CD4-positive, alpha-beta T cell treated with Interleukin-4 for 4 hours (primary cell): ENCODE measurements at places on chromosomes 11 and 22.
A peak's percentile ranks its signal among the peaks of the same experiment; 100 is the strongest.

- DNase-seq: no peak
Measured at GRCh38 chr11:116823031-116823843, at the start of gene APOA4. Gene APOA4, minus strand, starts transcription at chr11:116823304. Its CDS starts 113 bp downstream, at chr11:116823191.

- DNase-seq: no peak
Measured at GRCh38 chr22:38246046-38246658, 26.7 kb downstream of the TMEM184B start.

DNA sequence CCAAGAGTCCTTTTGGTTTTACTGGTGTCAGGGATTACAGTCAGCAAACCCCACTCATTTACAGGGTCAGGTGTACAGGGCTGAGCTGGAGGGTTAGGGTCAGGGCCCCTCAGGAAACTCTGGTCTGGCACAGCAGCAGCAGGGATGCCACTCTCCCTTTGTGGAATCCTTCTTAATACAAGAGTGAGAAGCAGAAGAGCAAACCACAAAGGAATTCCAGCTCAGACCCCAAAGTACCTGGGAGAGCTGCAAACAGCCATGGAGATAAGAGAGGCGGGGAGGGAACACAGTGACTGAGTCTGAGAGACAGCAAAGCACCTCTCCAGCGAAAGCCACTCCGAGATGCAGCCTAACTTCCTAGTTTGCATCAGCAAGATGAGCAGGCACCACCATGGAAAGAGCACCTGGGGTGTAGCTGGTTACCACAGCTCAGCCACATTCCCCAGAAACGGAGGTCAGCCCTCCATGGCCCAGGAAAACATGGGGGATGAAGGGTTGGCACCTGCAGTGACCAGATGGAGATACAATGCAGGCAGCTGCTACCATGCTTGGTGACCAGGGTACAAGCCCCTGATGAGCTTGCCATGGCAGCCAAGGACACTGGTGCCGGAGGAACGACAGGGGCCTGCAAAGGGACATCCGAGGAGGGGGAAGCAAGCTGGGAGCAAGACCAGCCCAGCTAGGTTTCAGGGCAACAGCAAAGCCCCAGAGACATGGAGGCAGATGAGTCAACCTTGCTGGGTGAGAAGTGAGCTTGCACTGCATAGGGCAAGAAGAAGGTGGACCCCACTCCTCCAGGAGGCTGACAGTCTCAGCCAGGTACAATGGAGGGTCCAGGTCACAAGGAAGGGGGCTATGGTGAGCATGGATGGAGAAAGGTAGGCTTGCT lies 3.9 kb downstream of the BET1L start:
- no peak for DNase-seq

DNA sequence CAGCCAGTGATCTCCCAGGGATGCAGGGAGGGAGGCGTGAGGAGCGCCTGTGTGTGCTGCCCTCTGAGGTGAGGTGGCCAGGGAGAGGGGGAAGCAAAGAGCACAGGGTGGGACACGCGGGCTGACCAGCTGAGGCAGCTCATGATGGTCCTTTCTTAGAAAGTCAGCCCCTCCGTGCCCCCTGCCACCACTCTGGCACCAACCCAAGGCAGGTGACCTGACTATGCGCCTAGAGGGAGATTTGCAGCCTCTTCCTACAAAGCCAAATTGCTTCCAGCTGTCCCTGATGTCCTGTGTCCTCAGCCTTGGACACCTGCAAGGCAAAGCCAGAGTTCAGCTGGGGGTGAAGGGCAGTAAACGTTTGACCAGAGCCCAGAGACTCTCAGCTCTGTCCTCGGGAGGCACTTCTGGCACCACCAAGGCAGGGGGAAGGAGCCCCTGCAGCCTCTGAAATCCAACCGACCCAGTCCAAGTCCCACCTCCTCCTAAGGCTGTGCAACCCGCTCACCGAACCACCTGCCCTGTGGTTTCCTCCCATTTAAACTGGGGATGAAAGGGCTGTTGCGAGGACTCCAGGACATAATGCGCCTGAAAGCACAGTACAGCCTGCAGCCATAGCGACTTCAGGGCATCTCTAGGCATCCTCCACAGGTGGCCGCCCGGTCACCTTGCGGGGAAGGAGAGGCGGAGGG lies 26.8 kb downstream of the CD5 start:
- DNase-seq: no peak

DNA sequence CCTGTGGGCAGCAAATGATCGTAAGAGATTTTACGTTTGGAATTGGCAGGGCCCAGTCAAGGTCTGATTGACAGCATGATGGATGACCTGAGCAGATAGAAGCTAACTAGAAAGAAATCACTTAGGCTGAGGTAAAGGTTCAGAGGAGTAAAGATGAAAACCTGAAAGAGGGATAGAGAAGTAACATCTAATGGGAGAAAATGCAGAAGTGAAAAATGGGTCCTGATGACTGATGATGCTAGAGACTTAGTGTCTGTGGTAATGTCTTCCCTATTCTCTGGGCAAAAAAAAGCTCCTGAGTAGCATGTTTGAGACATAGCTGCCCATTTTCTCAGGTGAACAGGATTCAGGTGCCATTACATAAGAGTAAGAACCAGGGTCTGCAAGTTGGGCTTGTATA lies 628.8 kb upstream of the ANO5 start:
- no peak for DNase-seq

DNA sequence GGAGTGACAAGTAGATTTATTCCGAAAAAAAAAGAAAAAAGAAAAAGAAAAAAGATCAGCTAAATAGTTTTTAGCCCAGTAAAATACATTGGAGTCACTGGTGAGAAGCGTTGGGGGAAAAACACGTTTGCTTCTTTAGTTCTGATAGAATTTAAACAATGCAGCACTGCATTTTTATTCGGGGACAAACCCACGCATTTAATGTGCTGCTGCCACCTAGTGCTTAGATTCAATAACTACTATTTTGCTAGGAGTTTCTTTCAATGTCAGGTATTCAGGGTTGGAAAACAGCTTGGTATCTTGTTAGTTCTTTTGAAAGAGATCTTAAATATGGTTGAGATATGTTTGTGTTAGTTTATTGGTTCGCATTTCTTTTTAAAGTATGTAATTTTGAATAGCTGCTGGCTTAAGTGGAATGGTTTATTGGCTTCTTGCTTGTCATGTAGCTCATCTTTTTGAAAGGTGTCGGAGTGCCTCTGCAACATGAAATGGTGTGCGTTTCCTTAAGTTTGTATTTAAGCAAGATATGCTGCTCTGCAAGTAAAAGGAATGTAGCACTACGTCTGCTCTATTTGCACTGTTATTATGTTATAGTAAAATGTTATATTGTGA lies 41.9 kb downstream of the SVIP start:
- peak; percentile 44 for DNase-seq

- no peak for DNase-seq
Measured at GRCh38 chr11:8016440-8016839, 29.3 kb downstream of the EIF3F start.

DNA sequence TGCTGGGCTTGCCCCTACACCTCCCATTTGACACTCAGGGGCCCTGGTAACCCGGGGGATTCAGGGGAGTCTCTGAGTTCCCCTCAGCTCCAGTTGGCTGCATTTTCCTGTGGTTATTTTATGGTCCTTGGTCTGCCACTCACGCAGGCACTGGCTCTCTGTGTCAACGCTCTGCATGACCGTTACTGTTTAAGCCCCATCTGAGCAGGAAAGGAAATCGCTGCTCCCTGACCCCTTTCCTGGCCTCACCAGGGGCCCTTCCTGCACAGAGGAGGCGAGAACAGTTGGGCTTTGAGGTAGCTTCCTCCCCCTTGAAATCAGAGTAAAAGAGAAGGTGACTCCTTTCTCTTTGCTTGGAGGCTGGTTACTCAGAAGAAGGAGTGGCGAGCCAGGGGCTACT lies 2.4 kb downstream of the C1QTNF4 start:
- DNase-seq: no peak

- no peak for DNase-seq
Measured at GRCh38 chr11:133842730-133843129, 2.6 kb downstream of the SPATA19 start.

DNA sequence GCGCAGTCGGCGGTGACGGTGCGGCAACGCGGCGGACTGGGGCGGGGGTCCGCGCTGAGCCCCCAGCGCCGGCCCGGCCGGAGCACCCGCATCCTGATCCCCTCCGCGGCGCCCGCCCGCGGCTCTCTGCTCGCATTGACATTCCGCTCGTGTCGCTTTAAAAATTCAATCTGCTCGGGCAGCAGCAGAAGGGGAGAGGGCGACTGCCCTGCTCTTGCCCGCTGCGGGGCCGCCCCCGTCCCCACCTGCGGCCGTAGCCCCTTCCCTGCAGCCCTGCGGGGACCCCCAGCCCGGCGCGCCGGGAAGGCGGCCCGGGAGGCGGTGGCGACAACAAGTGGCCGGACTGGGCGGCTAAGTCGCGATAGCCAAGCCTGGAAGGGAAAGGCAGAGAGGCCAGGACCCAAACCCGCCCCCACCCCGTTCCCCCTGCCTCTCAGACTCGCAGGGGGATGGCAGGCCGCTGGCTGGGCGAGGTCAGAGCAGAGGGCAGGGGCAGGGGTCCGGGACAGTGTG lies 1.1 kb downstream of the CABP7 start:
- no peak for DNase-seq

GRCh38 chr11:114564831-114565230 lies 5.2 kb upstream of the NXPE1 start:
- DNase-seq: no peak

- no peak for DNase-seq
Measured at GRCh38 chr11:69378303-69379141, 84.6 kb downstream of the MYEOV start.

GRCh38 chr22:45799291-45799690 lies 127.7 kb downstream of the ATXN10 start:
- no peak for DNase-seq

DNA sequence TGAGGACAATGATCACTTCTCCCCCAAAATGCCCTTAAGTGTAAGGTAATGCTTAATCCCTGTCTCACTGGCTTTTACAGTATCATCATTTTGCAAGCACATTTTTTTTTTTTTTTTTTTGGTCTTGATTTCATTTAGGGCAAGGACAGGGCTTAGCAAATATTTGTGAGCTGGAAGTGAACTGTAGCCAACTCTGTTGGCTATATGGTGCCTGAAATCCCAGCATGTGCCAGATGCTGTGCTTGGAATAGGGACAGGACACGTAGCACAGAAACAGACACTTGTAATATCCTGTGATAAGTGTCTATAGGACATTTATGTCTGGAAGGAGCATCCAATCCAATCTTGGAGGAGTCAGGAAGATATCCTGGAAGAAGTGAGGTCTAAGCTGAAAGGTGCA lies 198.3 kb downstream of the NAV2 start:
- DNase-seq: no peak

GRCh38 chr22:27212102-27212501 lies 554.7 kb downstream of the MIAT start:
- no peak for DNase-seq

DNA sequence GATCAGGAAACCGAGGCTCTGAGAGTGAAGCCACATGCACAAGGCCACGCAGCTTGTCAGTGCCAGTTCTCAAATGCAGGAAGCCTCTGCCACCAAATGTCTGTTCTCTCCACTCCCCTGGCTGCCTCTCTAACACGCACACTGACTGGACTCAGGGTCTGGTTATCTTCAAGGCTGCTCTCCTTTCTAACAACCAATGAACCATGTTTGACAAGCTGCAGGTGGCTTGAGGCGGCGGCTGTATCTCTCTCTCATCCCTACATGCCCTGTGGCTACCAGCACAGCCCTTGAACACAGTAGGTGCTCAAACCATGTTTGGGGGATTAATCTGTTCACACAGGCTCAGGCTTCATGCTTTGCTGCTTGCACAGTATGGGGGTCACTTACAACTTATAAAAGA lies 23.7 kb downstream of the MFNG start:
- no peak for DNase-seq

- DNase-seq: no peak
Measured at GRCh38 chr11:87453531-87454089, 415.9 kb downstream of the TMEM135 start.

DNA sequence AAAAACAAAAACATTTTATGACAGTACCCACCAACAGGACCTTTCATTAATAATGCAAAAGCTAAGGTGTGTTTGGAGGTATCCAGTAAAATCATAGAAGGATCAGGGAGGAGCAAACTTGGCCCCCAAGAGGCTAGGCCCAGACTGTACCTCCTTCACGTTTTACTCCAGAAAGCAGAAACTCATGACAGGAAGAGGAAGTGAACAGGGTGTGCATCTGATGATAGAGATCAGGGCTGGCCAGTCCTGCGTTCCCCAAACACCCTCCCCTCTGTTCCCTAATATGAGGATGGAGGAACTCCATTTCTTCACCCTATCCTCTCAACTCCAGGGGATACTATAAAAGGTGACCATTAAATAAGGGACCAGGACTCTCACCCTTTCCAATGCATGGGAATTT lies 10.2 kb upstream of the MS4A12 start:
- no peak for DNase-seq

DNA sequence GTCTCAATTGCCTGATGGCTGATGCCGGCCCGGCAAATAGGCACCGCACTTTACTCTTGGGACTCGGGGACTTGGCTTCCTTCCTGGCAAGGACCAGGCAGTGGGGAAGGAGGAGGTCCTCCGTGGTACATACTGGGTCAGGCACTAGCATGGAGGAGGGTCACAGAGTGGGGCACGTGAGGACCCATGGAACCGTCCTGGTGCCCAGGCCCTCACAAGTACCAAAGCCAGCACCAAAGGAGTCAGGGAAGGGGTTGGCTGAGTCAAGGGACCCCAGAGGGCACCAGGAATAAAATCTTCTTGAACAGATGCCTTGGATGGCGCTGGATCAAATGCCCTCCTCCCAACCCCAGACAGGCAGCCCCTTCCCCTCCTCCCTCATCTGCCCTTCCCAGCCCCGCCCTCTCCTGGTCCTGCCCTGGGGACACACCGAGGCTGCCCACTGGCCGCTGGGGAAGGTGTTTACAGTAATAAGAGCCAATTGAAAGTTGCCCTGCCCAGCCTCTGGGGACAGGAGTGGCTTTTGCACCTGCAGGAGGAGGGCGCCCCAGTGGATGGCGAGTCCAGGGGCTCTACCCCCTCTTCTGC lies 5.6 kb upstream of the CARNS1 start:
- DNase-seq: no peak

DNA sequence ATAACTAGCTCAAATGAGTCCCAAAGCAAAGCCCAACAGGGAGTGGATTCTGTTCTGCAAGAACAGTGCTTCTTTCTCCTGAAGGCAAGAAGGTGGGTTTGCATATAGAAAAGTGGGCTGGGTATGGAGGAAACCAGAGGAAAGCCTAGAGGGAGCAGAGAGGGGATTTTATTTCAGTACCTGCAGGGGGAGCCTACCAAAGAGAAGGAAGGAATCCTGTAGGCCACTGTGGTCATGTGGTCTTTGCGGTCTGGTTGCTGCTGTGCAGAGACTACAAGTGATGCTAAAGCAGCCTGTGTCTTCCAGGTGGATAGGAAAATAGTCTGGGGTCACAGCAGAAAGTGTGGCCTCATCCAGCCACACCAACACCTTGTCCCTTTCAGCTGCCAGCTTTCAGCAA lies 33.2 kb upstream of the ZBTB16 start:
- DNase-seq: peak; percentile 14

DNA sequence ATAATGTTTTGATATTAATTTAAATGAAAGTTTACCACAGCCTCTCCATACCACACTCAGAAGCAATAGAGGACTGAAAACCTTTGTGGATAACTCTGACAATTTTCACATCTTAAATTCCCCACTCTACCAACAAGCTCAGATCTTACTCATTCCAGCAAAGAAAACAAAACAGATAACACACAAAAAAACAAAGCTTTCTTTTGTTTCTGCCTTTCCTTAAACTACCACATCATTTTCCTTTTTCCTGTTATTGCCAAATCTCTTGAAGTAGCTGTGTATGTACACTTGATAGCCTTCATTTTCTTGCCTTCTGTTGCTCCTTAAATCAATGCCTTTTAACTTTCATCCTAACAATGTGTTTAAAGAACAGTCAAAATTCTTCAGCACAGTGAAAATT lies 484.9 kb downstream of the NTM start:
- DNase-seq: no peak
